ENCODE measurements at places on chromosomes 5 and 9.

DNA sequence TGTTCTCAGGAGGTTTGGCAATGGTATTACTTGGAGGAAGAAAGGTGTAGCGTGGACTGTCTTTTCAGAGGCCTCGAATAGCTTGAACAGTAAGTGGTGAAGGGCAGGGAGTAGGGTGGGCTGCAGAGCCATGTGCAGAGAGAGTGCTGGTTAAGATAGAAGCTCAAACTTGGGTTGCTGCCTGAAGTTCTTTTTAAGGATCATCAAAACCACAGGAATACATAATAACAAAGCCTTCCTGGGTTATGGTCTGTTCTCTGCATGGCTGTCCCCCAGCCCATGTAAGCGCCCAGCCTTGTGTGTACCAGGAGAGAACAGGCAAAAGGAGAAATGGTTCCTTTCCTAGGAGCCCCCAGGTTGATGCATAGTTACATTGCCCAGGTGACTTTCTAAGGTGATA is 43.9 kb downstream of the RCL1 start:
- DNase-seq, result no peak

DNA sequence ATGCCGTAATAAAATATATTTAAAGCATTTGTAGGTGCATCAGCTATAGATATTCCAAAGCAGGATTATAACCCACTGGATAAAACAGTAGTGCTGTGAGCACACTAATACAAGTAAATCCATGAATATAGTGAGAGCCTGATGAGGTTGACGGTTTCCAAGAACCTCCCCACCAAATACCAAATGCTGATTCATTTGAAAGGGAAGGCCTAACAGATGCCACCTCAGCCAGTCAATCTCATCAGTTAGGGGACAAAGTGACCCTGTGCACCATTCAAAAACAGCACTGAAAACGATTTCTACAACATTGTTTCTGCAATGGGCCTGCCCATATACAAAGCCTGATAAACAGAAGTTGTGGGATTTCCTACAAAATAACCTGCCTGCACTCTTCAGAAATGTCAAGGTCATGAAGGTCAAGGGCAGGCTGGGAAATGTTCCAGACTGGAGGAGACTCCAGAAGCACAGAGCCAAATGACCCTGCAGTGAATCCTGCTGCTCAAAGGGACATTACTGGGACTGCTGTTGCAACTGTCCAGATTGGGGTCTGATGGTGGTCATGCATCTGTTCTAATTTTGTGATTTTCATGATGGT is 69.6 kb downstream of the ROR2 start:
- no peak for DNase-seq

GRCh38 chr9:28916348-28916747 is 1343.1 kb upstream of the C9orf72 start:
- DNase-seq, result no peak

GRCh38 chr9:135962696-135963307 is 1.6 kb upstream of the UBAC1 start:
- DNase-seq, result no peak

DNA sequence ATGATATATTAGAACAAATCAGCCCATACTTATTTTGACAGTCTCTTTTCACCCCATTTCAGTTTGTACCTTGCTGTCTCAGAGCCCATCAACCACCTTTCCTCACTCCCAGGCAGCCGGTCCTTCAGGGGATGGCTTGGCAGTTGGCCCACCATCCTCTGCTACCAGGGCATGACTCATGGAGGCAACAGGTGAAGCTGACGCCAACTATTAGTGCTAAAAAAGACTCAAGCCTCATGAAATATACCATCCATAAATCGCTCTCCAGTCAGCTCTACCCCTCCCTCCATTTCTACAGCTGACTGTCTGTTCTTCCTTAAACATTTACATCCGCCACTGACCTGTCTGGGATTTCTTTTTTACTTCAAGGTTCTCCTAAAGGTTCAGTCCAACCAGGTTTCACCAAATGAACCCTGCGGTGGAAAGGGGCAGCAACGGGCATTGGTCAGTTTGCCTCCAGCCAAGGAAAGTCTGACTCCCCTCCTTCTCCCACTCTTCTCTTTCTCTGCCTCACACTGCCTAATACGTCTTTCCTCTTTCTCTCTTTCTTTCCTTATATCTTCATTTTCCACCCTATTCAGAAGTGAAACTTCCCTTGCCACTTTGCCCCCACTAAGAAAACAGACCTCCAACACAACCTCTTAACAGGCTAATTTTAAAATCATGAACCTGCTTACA is 439.1 kb downstream of the RAB3C start:
- DNase-seq, result no peak

DNA sequence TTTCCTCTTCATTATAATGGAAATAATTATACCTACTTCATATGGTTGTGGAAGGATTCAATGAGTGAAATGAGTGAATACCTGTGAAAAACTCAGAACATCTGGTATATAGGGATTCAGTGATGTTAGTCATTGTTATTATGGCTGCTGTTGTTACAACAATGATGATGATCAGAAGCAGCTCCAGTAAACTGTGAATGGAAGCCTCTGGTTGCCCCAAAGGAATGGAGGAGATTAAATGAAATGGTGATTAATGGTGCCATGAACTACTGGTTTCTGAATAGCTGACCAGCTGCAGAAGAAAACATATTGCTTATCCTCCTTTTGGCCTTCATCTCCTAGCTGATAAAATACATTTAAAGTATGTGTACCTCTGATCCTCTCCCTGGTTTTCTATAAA is 372.0 kb downstream of the ARHGEF28 start:
- no peak for DNase-seq

- DNase-seq, result no peak
These were observed 1.5 kb downstream of the HAUS6 start for GRCh38 chr9:19101203-19101602.

GRCh38 chr9:97321691-97322090 is 14.2 kb downstream of the CCDC180 start:
- no peak for DNase-seq

GRCh38 chr5:94057655-94058054 is 316.3 kb upstream of the POU5F2 start:
- no peak for DNase-seq

DNA sequence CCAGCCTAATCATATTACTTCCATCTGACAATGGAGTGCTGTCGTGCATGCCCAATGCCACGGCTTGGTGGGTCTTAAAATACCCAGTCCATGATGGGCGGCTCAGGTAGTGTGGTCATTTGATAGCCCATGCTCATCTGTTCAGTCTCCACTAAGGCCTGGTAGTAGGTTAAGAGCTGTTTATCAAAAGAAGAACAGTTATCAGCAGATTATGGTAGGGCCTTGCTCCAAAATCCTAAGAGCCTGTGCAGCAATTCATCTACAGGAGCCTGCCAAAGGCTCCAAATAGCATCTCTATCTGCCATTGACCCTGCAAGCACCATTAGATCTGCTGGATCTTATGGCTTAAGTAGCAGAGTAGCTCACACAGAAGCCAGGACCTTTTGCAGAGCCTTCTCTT is 21.8 kb upstream of the NTRK2 start:
- DNase-seq, result no peak

- DNase-seq, result no peak
These were observed 254.5 kb downstream of the TLR4 start for GRCh38 chr9:117958726-117959125.

DNA sequence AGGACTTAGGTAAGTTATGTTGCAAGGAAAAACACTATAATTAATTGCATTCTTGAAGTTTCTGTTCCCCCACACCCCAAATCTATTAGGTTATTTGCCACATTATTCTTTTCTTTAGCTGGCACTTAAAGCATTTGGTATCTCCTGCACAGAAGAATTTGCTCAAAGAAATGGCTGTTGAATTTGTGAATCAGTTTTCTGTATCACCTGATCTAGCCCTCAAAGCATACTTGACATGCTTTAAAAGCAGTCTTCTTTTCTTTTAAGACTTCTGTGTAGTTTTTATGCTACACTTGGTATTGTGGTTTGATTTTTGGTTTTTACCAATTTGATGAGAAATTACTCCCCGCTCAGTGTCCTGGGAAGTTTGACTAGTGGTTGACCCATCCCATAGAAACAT is 69.1 kb downstream of the RIC1 start:
- no peak for DNase-seq

- DNase-seq, result no peak
These were observed 71.0 kb upstream of the IL7R start for GRCh38 chr5:35785601-35786085.

DNA sequence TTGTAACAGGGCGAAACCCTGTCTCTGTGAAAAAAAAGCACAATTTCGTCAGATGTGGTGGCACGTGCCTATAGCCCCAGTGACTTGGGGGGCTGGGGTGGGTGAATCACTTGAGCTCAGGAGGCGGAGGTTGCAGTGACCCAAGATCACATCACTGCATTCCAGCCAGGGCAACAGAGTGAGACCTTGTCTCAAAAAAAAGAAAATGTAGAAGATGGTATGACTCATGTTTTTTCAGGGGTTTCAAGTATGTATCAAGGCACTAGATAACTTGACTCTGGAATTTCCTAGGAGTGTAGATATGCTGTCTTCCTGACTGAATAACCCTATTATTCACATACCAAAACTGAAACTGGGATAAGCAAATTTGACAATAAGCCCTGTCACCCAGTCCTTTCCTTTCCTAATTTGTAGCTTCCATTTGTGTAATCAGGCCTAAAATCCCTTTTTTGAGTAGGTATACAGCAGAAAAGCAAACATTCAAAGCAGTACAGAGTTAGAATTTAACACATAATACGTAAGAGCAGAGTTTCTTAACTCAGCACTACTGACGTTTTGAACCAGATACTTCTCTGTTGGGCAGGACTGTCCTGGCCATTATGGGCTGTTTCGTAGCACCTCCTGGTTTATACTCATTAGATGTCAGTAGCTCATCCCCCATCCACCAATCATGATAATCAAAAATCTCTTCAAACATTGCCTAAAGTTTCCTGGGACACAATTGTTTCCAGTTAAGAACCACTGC is 17.3 kb upstream of the ANKRD18B start:
- DNase-seq, result no peak

DNA sequence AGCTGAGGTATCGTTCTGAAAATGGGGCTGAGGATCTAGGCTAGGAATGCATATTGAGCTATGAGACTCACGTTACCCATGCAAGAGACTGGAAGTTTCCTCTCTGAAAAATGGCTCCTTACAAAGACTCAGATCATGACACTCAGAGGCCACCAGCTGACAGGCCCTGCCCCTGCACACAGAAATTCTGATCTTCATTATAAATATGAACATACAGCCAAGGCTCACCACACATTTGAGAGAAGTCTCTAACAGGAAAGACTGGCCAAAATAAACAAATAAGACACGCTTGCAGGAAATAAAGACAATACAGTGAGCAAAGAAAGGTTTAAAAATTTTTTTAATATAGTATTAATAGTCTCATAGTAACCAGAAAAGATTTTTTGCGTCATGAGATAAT is 365.9 kb downstream of the NFIB start:
- no peak for DNase-seq

GRCh38 chr5:141940695-141941271 is 17.1 kb downstream of the DELE1 start:
- DNase-seq, result no peak
